Vagina (tissue), 2 donors: ENCODE measurements at places on chromosomes 1 and 21. TPM values are rescaled to one million over a fixed set of nuclear protein-coding genes. Genes with fewer than 3 reads are reported as not detected.

DNA sequence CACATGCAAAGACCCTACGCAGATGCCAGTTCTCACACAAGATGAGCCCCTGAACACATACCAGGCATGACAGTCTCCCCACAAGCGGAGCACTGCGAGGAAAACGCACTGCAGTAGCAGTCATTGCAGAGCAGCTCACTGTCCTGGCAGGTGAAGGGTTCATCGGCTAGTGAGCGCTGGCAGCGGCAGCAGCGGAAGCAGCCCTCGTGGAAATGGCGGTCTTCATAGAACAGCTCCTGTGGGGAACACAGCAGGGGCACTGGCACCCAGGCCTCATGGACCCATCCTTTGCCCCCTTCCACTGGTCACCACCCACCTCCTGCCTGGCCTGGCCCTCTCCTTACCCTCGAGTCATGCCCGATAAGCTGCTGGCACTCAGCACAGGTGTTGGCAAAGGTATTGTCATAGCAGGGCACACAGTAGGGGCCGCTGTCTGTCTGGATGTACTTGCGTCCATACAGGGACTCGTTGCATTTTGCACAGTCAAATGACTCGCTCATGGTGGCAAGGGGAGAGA is 6.3 kb downstream of the FHL3 start:
- no peak for DNase-seq

DNA sequence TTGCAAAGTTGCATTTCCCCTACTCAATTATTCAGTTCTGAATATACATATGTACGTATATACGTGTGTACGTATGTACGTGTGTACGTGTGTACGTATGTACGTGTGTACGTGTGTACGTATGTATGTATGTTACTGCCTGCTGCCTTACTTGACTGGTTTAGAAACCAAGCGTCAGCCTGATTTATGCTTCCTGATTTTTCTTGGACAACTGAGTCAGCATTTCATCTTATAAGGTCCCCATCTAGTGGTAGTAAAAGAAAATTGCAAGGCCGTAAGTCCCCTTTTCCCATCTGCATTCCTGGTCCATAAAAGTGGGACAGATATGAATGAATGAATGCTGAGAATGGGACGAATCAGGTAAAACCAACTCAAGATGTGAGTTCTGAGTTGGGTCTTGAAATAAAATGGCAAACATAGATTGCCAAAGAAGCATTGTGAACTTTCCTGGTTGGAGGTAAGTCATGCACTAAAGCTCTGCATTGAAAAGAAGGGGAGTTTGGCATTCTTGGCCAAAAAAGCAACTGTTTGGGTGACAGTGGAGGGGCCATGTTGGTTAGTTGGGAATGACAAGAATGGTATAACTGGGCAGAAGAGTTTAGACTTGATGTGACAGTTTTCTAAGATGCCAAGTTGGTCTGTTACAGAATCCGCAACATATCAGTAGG is 76.4 kb upstream of the DNAH14 start:
- DNase-seq = no peak

DNA sequence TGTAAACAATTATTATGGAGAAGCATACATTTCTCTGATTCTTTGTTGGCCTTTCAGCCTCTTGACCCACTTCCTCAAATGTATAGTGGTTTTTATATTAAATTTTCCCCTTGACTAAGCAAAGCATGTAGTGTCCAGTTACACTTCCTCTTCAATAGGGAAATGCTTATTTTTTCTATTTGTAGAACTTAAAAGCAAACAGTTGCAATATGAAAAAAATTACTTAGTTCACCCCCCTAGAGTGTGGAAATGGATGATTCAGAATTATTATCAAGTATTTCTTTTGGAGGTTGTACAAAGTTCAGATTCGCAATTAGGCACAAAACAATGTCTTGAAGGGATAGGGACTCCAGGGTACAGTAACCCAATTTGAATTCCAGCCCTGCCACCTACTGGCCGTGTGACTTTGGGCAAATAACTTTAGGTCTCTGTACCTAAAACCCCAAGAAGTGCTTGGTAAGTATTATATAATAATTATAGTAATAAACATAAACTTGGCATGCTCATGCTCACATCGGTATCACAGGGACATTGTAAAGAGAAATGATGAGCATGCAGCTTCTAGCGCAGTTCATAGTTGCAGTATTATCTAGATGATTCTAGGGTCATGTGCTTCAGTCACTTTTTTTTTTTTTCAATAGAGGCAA is 28.6 kb upstream of the IFNGR2 start:
- no peak for DNase-seq

DNA sequence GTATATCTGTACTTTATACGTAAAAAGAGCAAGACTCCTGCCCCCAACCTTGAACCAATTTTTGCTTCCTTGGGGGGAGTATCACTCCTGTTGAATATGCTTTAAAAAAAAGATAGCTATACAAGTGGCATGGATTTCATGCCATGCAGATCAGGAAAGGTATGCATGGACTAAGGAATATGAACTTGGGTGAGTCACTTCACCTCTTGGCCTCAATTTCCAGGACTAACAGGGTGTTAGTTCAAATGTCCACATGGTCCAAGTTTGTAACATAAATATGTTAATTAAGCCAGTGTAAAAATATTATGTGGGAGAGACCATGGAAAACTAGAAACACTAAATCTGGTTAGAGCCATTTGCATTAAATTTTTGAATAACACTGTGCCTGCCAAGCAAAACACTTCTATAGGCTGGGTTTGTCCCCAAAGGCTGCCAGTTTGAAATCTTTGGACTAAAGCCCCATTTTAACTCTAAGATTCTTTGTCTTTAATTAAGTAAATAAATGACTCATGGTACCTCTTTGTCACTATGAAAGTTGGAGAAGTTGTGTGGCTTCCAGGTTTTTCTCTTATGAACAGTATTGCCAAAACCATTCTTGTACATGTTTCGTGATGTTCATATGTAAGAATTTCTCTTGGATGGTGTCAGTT is 33.1 kb downstream of the FAM177B start:
- DNase-seq = no peak

DNA sequence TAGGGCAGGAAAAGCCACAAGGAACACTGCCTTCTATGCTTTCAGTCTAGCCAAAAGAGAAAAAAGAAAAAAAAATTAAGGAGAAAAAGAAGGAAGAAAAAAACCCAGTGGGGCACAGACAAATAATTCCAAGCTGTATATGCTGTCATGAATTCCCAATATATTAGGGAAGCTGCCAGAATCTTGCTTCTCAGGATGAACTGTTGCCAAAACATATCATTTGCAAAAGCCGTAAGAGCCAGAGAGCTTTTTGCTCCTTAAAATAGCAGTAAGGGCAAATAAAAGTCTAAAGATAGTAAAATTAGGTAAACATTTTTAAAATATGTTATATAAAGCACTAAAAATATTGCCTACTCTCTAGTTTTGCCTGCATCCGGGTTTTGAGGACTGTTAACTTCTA is 52.1 kb downstream of the PGM1 start:
- DNase-seq = no peak

- peak; percentile 49 for DNase-seq
Observed at GRCh38 chr1:93989601-93990000, 80.4 kb upstream of the GCLM start.

- no peak for DNase-seq
Observed at GRCh38 chr1:10928654-10929053, 83.8 kb upstream of the TARDBP start.

DNA sequence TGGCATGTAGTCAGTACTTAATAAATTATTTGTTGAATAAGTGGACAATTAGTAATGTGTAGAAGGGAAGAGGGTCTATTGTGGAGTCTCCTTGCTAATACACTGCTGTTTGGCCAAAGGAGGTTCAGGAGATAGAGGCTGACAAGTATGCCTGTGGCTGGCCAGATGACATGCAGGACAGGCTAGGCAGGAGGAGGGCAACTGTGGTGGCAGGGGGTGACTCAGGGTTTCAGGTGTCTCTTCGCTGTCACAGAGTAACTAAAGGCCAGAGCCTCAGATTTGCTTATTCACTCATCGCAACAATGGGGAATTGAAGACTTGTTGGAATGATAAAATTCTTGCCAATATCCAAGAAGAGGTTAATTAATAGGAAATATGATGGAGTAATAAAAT is 33.1 kb downstream of the THRAP3 start:
- DNase-seq = no peak

DNA sequence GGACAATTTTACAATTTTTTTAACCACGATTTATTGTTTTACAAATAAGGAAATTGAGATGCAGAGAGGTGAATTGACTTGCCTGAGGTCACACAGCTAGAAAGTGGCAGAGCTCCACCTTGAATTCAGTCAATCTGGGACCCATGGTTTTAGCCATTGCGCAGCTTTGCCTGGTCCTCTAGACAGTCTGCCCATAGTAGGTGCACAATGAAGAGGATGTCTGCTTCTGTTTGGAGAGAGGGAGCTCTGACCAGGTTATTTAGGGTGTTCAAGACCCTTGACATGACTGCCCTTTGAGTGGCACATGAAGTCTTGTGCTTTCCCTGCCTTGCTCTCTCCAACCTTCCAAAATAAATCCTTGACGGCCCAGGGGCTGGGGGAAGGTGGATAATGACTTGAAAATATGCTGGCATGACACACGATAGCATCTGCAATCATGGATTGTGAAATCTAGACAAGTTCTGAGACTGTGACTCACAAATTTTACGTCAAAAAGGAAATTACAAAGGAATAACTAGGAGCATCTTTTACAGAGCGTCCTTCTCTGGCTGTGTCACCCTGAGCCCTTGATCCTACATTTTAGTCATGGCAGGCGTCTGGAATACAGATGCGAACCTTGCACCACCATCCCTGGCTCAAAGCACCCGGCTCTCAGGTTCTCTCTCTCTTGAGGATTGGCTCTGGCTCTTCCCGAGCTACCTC is 26.2 kb upstream of the ID3 start:
- DNase-seq = peak; percentile 92

DNA sequence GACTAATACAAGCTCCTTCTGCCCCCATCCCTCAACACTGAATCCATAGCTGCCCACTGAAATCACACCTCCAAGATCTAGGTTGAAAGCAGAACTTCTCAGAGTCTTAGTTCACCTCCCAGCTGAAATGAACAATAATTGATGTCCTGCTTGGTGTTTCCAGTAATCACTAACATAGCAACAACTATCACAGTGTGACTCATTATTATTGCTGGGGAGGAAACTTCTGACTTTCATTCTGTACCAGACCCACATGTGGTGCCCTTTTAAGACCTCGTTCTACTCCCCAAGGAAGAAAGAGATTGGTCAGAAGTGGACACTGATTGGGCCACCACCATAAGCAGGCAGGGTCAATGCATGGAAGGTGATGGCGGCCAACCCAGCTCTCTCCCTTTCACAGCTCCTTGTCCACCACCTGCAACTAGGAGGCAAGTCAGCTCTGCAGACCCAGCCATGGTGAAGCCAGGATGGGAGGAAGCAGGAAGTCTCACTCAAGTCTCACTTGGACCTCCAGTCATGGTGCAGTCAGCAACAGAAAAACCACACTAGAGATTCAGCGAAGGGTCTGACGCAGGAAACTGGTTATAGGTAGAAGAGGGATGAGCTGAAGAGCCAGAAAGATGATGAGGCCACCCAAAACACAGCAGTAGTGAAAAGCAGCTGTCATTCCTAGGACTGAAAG is 720.2 kb downstream of the PTPRU start:
- no peak for DNase-seq

DNA sequence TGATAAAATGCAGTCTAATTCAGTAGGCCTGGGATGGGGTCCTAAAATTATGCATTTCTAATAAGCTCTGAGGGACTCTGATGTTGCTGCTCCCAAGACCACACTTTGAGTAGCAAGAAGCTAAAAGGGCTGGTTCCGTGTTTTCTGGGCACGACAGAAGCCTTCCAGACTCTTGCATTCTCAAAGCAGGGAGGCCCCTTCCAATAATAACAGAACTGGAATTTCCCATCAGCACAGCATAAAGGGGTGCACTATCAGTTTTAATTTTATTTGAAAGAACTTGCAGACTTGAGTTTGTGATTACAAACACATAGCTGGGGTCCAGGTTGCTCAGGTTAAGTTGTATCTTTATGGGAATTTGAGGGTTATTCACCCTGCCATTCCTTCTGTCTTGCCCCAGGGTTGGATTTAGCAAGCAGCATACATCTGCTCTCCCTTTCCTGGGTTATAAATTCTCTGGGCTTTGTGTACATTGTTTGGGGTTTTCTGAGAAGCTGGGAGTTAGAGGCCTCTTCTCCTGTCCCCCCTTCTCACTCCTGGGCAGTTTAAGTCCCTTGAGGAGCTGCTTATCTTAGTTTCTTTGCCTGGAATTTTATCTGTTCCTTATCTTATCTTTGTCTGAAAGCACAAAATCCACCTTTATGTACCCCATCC is 94.2 kb upstream of the SLC2A1 start:
- no peak for DNase-seq

GRCh38 chr1:10813799-10814198 is 17.4 kb upstream of the CASZ1 start:
- no peak for DNase-seq

DNA sequence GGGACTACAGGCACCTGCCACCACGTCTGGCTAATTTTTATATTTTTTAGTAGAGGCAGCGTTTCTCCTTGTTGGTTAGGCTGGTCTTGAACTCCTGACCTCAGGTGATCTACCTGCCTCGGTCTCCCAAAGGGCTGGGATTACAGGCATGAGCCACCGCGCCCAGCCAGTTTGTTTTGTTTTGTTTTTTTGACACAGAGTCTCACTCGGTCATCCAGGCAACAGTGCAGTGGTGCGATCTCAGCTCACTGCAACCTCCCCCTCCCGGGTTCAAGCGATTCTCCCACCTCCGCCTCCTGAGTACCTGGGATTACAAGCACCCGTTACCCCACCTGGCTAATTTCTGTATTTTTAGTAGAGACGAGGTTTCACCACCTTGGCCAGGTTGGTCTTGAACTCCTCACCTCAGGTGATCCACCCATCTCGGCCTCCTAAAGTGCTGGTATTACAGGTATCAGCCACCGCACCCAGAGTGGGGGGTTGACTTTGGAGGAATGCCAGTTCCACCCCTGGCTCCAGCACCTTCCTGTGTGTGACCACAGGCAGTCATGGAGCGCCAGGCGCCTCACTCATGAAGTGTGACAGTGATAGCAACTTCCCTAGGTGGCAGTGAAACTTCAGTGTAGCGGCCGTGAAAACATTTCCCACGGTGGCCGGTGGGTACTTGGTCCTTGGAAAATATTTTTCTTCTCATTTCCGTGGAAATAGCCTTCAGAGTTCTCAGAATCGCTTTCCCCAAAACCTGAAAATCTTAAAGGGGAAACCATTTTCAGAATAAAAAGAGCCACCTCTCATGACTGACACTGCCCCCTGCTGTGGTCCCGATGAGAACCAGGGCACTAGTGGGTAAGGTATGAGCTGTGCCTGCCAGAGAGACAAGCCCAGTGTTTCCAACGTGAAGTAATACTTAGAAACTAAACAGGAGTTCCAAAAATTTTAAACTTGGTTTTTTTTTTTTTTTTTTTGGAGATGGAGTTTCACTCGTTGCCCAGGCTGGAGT is 48.6 kb downstream of the WDR4 start:
- peak; percentile 64 for DNase-seq

DNA sequence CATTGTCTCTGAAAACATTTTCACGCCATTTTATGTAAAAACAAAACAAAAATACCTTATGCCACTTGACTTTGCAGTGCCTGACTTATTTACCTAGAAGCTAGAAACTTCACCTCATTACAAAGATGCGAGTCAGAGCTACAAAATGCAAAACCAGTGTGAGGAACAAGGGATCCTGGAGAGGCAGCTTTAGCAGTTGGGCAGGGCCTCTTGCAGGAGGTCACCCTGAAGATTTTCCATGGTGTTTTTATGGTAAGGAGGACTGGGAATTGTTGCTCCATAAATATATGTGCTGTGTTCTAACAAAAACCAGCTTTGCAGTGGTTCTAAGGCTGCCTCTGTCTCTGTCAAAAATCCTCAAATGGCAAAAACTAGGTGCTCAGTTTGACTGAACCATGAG is 36.4 kb upstream of the TARBP1 start:
- no peak for DNase-seq

Gene CD2
- 8.3 TPM for total RNA-seq

Gene CXADR
- total RNA-seq = 19.2 TPM

Gene KLHDC9
- total RNA-seq = 9.3 TPM

Gene CLK2
- total RNA-seq = 48.1 TPM

Gene AVPR1B
- not detected for total RNA-seq
